ENCODE measurements at places on chromosomes 2 and 18.

DNA sequence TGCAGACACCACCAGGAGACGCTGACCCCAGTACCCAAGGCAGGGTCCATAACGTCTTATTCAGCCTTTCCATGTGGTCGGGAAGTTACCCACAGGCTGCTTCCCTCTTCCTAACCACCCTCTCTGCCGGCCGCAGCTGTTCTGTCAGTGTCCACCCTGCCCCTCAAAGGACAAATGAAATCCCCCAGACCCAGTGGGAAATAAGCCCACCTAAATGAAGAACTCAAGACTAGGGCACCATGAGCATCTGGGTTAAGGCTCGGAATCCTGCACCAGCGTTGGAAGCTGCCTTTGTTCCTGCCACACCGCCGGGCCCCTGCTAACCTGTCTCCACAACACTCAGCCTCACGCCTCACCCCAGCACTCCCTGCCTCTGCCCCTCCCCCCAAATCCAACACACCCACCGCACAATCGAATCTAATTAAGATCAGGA lies 21.7 kb downstream of the BCL11A start:
- DNase-seq, result no peak

GRCh38 chr2:180000434-180000833 lies 6.7 kb downstream of the CWC22 start:
- no peak for DNase-seq

DNA sequence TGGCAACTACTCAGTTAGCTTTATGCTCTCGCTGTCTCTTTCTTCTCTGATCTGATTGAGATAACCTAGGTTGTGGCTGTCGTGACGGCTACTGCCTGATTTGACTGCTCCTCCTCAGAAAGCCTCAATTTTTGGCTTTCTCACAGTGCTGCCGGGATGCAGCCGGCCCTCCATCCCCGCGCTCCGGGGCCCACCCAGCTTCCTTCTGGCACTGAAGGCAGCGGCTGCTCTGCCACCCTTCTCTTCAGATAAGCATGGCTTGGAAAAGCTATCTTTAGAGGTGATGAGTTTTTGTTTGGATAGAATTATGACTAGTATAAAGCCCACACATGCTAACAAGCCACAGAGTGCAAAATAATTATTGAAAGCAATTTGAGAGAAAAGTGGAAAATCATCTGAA lies 102.5 kb downstream of the DPP4 start:
- DNase-seq, result no peak

- no peak for DNase-seq
These were observed 5.1 kb downstream of the SULT1C3 start for GRCh38 chr2:108244667-108245414.

GRCh38 chr2:225788571-225789094 lies 389.1 kb downstream of the NYAP2 start:
- no peak for DNase-seq

GRCh38 chr2:99198103-99198841 lies 17.3 kb downstream of the MRPL30 start:
- DNase-seq, result no peak

- no peak for DNase-seq
These were observed 8.9 kb downstream of the INPP4A start for GRCh38 chr2:98453531-98453930.

- DNase-seq, result no peak
These were observed 26.0 kb upstream of the CSRNP3 start for GRCh38 chr2:165443511-165443910.

- no peak for DNase-seq
These were observed 46.3 kb upstream of the GRB14 start for GRCh38 chr2:164667566-164667965.

DNA sequence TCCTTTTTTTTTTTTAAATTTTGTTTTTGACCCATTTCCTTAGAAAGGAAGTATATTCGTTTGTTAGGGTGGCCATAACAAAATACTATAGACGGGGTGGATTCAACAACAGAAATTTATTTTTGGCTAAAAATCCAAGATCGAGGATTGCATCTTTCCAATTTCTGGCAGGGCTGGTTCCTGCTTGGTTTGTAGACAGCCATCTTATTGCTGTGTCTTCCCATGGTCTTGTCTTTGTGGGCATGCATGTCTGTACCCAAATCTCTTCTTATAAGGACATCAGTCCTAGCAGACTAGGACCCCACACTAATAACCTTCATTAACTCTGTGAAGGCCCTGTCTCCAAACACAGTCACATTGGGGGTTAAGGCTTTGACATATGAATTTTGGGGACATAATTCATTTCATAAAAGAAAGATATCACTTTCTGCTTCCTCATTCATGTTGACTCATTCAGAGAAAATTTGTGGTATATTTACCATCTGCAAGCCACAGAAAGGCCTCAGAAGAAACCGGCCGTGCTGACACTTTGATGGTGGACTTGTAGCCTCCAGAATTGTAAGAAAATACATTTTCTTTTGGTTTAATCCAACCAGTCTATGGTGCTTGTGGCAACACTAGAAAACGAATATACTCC lies 262.1 kb downstream of the LPIN1 start:
- DNase-seq, result no peak

- DNase-seq, result no peak
These were observed 300.5 kb downstream of the ALK start for GRCh38 chr2:29620890-29621289.

GRCh38 chr2:213119061-213119809 lies 32.2 kb downstream of the IKZF2 start:
- no peak for DNase-seq

DNA sequence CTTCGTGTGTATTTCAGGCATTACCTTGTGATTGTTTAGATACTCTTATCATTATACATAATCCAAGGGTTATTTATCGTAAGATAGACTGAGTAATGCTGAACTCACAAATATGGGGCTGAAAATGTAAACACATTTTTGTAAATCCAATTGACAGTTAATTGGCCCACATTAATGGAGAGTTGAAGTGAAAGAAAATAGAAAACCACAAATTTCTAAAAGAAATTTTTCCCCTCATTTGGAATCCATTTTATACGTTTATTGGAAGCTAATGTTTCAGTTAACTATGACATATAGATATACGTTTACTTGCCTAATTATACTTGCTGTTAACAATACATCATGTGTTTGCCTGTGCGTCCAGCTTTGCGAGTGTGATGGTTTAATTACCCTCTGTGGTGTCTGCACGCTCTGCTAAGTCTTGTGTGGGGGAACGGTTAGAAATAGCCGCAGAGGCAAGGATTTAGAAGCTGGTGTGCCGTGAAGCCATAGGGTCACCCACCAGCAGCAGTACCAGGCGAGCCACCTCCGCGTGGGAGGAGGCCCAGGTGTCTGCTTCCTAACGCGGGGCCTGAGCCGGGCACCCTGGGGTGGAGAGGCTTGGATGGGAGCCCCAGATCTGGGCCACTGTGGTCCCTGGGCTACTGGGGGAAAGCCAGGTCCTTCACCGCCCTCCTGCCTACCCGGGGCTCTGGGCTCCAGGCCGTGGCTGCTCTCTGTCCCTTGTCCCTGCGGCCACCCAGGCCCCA lies 38.0 kb downstream of the TSHZ1 start:
- DNase-seq, result no peak

DNA sequence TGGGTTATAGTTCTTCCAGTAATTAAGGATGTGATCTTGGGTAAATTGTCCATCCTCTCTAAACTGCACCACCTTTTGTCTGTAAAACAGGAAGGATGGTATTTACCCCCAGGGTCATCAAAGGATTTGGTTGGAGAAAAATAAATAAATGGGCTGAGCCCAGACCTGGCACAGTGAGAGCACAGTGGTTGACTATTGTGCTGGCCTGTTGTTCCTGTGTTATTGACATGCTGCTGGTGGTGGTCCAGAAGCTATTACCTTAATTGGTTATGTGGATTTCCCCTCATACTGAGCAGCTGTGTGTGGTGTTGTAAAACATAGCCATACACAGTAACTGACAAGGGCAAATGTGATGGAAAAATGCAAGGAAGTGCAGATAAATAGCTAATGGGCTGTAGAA lies 746 bp upstream of the IL37 start:
- DNase-seq, result no peak

- DNase-seq, result no peak
These were observed 264.5 kb upstream of the MEX3C start for GRCh38 chr18:51461956-51462355.

DNA sequence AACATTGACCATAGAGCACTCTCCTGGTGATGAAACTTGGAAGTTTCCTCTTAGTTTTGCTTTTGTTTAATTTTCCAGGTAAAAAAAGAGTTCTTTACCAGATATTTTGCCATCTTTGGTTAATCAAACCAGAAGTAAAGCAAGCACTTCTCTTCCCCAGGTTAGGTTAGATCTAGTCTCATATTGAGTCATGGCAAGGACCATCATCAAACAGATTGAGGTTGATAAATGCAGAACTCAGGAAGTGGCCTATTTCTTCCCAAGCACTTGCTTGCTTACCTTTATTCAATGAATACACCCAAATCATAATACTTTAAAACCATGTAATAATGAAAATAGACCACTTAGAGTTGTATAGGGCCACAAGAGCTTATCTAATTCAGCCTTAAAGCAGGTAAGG lies 23.4 kb downstream of the DNAH6 start:
- no peak for DNase-seq

DNA sequence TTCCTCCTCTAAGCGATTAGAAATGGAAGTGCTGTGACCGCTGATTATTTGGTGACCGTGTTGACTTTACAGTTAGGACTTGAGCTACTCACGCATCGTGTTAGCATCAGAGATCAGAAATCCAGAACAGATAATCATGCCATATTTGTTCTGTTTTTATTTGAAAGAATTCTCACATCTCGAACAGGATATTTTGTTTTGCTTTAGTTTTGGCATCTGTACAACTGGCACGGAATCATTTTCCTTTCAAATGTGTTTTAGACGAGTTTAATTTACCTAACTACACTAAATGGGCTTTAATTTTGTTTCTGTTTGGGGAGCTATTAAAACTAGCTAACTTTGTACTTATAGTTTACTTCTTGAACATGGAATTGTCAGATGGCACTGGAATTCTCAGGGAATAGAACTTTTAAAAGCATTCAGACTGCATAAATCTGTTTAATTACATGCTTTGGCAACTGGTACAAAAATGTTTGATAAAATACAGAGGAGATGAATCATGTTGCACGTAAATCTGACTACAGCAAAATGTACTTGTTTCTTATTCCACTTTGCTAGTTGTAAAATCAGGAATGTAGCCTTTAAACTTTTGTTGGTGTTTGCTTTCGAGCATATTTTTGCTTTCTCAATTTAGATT lies 1.4 kb downstream of the ITPRID2 start:
- DNase-seq, result no peak

DNA sequence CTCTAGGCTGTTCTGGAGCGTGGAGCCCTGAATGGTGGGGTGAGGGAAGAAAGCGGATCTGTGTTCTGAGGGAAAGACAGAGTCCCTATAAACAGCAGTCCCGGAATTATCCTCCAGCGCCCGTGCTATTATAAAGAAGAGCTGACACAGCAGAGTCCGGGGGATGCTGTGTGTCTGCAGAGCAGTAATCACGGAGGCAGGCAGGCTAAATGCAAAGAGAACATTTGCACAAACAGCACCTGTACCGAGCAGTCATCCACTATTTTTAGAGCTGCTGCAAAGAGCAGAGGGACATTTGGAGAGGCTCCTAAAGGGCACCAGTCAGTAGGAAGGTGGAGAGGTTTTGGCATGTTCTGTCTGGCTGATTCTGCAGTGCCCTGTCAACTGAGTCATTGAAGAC lies 293.8 kb upstream of the SLC14A2 start:
- DNase-seq, result no peak

DNA sequence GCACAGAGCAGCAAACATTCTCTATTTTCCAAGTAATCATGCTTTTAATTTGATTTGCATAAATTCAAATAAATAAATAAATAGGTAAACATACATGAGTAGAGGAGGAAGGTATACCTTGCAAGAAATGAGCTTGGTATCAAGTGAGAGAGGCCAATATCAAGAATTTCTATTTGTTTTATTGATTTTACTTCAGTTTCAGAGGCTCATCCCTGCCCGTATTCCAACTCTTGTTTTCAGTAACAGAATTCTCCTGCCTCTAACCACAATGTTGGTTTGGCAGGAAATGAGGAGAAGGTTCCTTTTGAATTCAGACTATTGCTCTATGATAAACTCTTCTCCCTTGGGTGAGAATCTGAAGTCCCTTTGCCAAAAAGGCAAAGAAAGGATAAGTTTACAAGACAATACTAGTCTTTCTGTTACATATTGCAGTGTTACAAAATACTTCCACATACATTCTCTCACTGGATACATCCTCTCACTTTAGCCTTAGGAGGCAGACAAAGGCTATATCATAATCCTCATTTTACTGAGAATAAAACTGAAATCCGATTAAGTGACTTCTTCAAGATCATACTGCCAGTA lies 68.3 kb upstream of the ZNF397 start:
- no peak for DNase-seq

- DNase-seq, result peak; percentile 41
These were observed 31.5 kb upstream of the TMBIM1 start for GRCh38 chr2:218323526-218324472.

GRCh38 chr2:152781175-152781574 lies 62.8 kb downstream of the ARL6IP6 start:
- no peak for DNase-seq

- peak; percentile 67 for DNase-seq
These were observed 4.7 kb upstream of the HPCAL1 start for GRCh38 chr2:10297959-10298531.

- no peak for DNase-seq
These were observed 67.9 kb upstream of the PIK3C3 start for GRCh38 chr18:41887100-41887499.

GRCh38 chr2:185063761-185064160 lies 465.4 kb downstream of the ZNF804A start:
- no peak for DNase-seq

DNA sequence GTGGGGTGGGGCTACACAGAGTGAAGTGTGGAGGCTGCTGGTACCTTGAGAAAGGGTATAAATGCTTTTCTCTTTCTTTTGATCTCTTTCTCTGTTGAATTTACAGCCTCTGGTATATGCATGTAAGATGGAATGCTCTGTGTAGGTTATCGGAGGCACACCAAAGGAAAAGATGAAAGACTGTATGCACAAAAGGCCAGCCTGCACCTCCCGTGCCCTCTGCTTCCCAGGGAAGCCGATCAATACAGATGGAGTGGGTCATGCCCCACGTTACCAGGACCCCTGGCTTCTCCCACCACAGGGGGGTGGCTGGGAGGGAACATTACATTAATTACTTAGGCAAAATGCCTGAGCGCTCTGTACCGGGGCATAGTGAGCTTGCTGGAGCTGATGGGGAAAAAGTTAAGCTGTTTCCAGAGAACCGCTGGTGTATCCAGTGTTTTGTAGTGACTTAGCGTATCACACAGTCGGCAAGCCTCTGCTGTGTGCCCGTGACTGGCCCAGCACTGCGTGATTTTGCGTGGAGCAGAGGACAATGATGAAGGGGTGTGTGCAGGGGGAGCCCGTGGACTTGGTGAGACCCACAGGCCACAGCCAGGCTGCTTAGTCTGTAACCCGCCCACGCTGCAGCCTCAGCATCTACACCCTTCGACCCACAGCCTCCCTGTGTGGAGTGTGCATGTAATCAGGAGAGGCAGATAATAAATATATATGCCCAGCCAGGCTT lies 8.0 kb downstream of the ALLC start:
- no peak for DNase-seq

GRCh38 chr2:40037303-40037702 lies 258.2 kb upstream of the THUMPD2 start:
- no peak for DNase-seq

GRCh38 chr2:43576981-43577892 lies 18.6 kb downstream of the THADA start:
- DNase-seq, result no peak
